Suppressor macrophage treated with lipopolysaccharide for 1 hour (primary cell): ENCODE measurements at places on chromosomes 2 and 18.

DNA sequence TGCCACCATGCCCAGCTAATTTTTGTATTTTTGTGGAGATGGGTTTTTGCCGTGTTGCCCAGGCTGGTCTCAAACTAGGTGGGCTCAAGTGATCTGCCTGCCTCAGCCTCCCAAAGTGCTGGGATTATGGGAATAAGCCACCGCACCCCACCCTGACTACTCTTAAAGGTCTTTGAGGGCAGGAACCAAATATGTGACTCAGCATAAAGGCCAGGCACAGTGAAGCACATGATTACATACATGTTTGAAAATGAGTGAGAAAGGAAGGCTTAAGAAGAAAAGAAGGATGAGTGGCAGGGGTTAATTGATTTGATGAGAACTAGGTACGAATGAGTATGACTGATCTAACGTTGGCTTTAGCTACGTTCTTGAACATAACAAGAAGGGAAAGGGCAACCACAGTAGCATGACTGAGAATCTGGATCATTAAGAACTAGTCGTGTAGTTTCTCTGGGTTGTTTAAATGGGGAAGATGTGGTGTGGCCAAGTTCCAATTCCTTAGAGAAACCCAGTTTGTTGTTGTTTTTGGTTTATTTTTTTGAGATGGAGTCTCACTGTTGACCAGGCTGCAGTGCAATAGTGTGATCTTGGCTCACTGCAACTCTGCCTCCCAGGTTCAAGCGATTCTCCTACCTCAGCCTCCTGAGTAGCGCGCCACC is 6.8 kb downstream of the RESP18 start:
- peak; percentile 41 for DNase-seq

- DNase-seq: no peak
Measured at GRCh38 chr2:237243487-237243886, 157.8 kb downstream of the COPS8 start.

DNA sequence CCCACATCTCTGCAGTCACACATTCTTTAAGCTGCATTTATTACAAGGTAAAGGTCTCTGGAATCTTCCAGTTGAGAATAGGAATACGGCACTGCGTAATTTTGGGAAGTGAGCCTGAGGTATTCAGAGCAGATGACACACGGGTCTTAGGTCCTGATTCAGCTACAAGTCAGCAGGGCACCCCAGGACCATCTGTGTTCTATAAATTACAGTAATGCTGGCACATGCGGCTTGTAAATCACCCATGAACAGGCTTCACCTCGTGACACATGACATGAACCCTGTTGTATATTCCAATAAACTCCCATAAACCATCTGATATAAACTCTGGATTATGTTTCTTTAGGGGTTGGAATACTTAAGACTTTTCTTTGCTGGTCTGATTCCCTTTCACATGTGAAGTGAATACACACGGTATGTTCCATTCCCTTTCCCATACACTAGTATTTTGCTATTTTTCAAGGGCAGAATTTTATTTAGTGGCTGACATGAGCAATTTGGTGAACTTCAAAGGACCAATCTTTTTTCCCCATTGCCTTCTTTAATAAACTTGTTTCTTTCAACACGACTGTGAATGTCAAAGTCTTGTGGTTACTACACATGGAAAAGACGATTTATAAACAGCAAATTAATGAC is 298.6 kb downstream of the MEIS1 start:
- DNase-seq: no peak

GRCh38 chr18:77765468-77765867 is 515.8 kb downstream of the GALR1 start:
- peak; percentile 20 for DNase-seq
